Activated naive CD4-positive, alpha-beta T cell treated with anti-CD3 and anti-CD28 coated beads for 36 hours (primary cell): ENCODE measurements at places on chromosomes 1 and 21. TPM values are rescaled to one million over a fixed set of nuclear protein-coding genes. Genes with fewer than 3 reads are reported as not detected.
A peak's percentile ranks its signal among the peaks of the same experiment; 100 is the strongest.

DNA sequence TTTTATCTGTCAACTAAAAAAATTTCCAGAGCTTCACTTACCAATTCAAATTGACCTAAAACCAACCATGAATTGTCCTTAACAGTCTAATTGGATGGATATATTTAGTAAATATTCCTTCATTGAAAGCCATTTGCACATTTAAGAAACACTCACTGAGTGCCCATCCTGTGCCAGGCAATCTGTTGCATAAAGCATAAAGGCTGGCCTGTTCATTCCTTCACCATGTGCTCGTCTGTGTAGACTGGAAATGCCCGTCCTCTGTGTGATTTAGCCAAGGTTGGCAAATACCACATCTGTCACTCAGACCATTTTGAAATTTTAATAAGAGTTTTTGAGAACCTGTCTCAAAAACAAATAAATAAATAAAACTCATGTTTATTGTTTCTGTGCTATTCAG is 57.1 kb downstream of the ZNF684 start:
- H3K4me1 ChIP-seq = peaks cover 3% of the 10 kb centered on the region
- no peaks in the 10 kb centered on the region for H3K27me3 ChIP-seq
- H3K4me3 ChIP-seq = no peak overlapping the region

- no peaks in the 10 kb centered on the region for H3K27me3 ChIP-seq
- no peak for DNase-seq
- no peak overlapping the region for H3K27ac ChIP-seq
- peaks cover 8% of the 10 kb centered on the region for H3K4me1 ChIP-seq
- peaks cover 23% of the 10 kb centered on the region for H3K36me3 ChIP-seq
These were observed 39.3 kb upstream of the EXOSC10 start for GRCh38 chr1:11138952-11139351.

DNA sequence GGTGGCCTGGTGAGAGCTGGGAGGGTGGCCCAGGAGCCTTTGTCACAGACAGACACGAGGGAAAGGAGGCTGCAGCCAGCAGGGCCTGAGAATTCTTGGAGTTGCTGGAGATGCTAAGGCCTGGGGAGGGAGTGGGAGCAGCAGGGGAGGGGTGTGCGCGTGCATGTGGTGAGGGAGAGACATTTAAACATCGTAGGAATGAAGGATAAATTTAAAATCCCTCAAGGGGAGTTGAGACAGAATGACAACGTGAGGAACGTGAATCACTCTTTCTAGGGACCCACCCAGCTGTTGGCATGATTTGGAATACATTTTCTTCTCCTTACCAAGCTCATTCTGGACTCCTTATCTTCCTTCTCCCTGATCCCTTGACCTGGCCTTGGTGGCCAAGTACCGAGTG is 73.3 kb upstream of the CACNA1E start:
- peaks cover 10% of the 10 kb centered on the region for H3K4me1 ChIP-seq
- H3K27ac ChIP-seq = no peak overlapping the region
- no peak for DNase-seq
- H3K4me3 ChIP-seq = no peak overlapping the region
- no peaks in the 10 kb centered on the region for H3K27me3 ChIP-seq
- no peaks in the 10 kb centered on the region for H3K36me3 ChIP-seq

GRCh38 chr1:20183035-20183434 is 2.9 kb upstream of the UBXN10 start:
- peaks cover 2% of the 10 kb centered on the region for H3K36me3 ChIP-seq
- no peak overlapping the region for H3K27ac ChIP-seq
- H3K4me3 ChIP-seq = no peak overlapping the region
- H3K27me3 ChIP-seq = no peaks in the 10 kb centered on the region
- peaks cover 28% of the 10 kb centered on the region for H3K4me1 ChIP-seq

GRCh38 chr1:154736841-154737240 is 128.9 kb upstream of the ADAR start:
- H3K27me3 ChIP-seq = no peaks in the 10 kb centered on the region
- no peak overlapping the region for H3K4me3 ChIP-seq
- H3K27ac ChIP-seq = peak overlapping the region; percentile 72
- no peaks in the 10 kb centered on the region for H3K36me3 ChIP-seq

SORT1 gene
- total RNA-seq = 0.33 TPM
